ENCODE measurements at places on chromosomes 6 and 20.

DNA sequence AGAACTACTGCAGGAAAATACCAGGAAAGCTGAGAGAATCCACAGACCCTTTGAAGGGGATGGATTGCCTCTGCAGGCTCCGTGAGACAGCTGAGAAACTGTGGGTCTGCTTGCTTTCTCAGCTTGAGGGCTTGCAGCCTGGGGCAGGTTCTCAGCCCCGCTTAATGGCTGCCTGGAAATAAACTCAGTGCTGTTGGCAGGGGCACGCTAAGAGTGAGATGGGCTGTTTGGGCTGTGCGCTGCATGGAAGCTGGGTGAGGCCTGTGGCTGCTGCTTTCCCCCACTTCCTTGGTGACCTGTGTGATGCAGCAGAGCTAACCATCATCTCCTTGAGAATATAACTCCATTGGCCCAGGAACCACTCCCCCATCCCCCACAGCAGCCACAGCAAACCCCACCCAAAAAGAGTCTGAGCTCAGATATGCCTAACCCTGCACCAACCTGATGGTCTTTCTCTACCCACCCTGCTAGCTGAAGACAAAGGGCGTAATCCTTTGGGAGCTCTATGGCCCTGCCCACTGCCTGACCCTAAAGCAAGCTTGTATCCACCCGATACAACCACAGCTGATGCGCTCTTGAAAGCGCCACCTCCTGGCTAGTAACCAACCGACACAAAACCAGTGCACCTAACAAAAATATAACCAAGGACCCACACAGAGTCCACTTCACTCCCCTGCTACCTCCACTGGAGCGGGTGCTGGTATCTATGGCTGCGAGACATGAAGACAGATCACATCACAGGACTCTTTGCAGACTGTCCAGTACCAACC, 800.6 kb upstream of the MAP3K7 start:
- no peak for DNase-seq

DNA sequence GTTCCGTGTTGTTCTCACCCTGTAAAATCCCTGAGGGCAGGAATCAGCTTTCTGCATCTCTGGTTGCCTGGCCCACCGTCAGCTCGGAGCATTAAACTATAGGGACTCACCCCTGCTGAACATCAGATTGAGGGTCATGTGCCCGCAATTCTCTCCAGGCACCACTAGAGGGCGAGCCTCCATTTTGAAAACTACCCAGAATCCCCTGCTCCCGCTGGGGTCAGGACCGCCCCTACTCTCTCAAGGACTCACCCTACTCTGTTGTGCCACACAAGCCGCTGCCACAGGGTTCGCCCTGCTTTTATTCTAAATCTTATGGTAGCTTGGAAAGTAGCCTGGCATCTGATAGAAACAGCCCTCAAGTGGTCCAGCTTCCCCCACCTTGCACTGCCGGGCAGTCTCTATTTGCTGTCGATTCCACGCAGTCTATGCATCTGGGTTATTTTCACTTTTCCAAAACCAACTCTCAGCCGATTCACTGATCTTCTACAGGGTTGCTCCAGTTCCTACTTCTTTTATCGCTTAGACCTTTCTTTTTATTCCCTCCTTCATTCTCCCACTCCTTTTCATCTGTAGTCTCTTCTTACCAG, 244.1 kb upstream of the QKI start:
- no peak for DNase-seq

- no peak for DNase-seq
Measured at GRCh38 chr20:36180323-36180722, 25.8 kb downstream of the EPB41L1 start.

DNA sequence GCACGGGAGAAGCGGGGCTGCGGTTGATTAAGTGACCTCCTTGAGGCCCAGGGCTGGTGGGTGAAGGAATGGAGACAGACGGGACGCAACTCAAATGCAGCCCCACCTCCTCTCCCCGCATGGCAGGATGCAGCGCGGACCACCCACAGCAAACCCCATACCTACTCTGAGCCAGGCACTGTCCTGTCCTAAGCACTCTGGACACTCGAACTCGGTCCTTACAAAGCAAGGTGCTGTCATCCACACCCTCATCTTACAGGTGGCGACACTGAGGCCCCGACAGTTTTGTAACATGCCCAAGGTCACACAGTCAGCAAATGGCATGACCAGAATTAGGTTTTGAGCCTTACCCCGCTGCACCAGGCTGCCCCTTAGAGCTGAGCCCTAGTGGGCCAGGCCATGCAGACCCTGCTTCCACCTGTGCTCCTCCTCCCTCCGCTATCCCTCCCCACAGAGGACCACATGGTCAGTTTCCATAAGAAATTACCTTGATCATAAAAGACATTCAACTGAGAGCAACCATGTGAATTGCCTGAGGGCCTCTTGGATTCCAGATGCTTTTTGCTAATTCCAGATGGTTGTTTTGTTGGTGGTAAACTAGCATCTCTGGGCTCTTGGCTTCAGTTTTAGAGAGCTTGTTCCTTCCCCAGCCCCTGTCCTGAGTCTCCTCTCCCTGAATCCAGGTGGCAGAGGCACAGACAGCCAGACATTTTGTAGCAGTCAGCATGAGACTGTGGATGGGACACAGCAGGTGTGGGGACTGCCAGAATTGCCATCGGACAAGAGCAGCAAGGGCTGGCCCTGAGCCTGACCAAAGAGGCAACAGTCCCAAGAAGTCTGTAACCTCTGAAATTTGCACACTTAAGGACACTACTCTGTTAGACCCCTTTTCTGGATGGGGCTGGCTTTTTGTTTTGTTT, 171.9 kb upstream of the PMEPA1 start:
- no peak for DNase-seq

GRCh38 chr6:45049188-45049843, 278.8 kb upstream of the RUNX2 start:
- DNase-seq, result no peak

DNA sequence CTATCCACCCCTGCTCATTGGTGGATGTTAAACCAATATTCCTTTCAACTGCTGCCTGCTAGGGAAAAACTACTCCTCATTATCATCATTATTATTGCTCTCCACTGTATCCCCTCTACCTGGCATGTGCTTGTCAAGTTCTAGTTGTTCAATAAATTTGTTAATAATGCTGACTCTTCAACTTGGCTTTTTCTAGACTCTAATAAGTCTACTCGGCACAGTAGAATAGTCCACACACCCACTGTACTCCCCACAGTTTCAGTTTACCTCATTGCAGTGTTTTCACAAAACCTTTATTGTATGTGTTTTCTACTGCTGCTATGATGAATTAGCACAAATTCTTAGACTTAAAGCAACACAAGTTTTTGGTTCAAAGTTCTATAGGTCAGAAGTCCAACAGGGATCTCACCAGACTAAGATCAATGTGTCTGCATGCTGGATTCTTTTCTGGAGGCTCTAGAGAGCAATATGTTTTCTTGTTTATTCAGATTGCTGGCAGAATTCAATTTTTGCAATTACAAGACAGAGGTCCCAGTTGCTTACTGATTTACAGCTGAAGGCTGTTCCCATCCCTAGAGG, 13.1 kb downstream of the BTN3A1 start:
- no peak for DNase-seq

- no peak for DNase-seq
Measured at GRCh38 chr6:6125495-6125894, 118.8 kb upstream of the NRN1 start.

GRCh38 chr20:35167787-35168186, 4.1 kb upstream of the PROCR start:
- DNase-seq, result no peak

- no peak for DNase-seq
Measured at GRCh38 chr20:13082378-13082777, 73.6 kb downstream of the SPTLC3 start.

GRCh38 chr6:10395171-10395703, 19.6 kb downstream of the TFAP2A start:
- no peak for DNase-seq

GRCh38 chr6:133254552-133255228, 13.5 kb downstream of the EYA4 start:
- DNase-seq, result no peak

GRCh38 chr6:168415993-168416530, 24.9 kb upstream of the SMOC2 start:
- no peak for DNase-seq
